BJ (cell line): ENCODE measurements at places on chromosomes 3 and 15.
A peak's percentile ranks its signal among the peaks of the same experiment; 100 is the strongest.

DNA sequence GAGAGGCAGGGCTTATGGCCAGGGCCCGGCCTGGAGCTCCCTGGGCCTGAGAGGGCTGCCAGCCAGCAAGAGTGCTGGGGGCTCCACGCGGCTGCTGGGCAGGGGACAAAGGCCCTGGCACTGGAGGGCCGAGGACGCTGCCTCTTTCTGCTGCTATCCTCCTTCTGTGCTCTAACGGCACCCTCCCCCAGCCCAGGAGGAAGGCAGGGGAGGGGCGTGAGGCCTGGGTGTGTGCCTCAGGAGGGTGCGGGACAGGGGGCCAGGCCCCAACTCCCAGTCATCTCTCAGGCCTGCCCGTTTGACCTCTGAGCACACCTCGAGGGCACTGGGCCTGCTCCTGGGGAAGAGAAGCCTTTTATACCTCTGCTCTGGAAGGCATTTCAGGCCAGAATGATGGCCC, 115.5 kb downstream of the ADCY5 start:
- DNase-seq, result no peak

DNA sequence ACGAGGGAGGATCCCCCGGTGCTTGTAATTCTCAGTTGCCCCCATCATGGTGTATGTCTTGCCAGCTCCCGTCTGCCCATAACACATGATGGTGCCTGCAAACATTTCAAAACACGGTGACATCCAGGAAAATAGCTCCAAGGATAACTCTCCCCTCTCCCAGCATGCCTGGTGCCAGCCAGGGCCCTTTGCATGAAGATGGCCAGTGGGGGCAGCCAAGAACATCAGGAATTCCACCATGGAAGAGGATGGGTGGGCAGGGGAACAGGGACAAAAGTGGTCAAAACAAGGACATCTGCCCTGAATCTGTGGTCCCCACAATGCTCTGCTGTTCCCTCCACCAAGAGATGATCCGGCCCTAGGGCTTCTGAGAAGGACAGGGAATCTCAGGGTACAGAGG, 9.0 kb downstream of the KIF9 start:
- DNase-seq, result no peak

GRCh38 chr3:17802950-17803349, 60.5 kb upstream of the TBC1D5 start:
- DNase-seq, result no peak

GRCh38 chr15:94053626-94054025, 177.7 kb upstream of the MCTP2 start:
- DNase-seq, result no peak

- no peak for DNase-seq
Observed at GRCh38 chr3:126883241-126883640, 99.7 kb upstream of the PLXNA1 start.

DNA sequence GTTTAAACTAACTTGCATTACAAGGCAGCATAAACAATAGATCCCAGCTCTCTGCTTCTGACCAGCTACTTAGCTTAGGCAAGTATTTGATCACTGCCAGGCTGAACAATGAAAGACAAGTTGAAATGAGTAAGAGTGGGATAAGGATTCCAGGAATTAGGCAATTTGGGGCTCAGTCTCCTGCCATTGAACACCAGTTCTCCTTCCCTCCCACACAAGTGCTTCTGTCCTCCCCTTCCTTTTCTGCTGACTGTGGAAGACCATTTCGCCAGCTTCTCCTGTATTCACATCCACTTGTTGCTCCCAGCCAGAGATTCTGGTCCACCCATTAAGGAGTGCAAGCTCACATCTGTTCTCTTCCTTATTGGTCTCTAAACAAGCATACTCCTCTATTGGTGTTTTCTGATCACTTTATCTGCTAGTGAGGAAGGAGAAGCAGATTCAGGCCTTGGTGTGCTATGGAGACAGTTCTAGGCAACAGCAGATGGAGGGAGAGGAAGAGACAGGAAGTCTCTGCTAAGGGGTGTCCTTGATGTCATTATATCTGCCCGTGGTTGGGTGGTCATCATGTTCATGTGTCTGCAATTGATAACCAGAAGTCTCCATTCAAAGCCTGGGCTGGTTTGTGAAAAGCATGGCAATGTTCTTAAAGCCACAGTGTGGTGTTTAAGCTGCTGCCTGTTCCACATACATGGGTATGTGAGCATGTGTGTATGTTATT, 121.5 kb downstream of the PLCL2 start:
- DNase-seq, result no peak

GRCh38 chr3:171230865-171231264, 204.3 kb upstream of the SLC2A2 start:
- DNase-seq, result no peak

GRCh38 chr15:92603743-92604470, 51.7 kb downstream of the FAM174B start:
- DNase-seq, result no peak

GRCh38 chr3:11513817-11514135, 129.9 kb downstream of the VGLL4 start:
- no peak for DNase-seq

GRCh38 chr3:169913323-169913722, 2.0 kb downstream of the SAMD7 start:
- no peak for DNase-seq

DNA sequence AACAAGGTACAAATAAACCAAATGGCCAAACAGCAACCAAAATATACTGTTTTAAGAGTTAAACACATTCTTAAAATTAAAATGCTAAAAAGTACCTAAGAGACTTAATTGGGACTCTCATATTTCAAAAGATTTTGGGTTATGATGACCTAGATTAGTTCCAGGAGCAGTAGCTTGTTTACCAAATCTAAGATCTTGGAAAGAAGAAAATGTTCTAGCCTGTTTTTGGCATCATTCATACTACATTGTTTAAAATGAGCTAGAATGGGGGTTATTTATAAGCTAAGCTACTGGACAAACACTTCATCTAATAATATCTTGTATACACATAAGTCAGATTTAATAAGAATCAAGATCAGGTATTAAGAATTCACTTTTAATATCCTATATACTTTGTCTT, 22.8 kb downstream of the ATOSA start:
- DNase-seq, result no peak

- no peak for DNase-seq
Observed at GRCh38 chr15:64568765-64569164, 108.4 kb downstream of the ZNF609 start.

DNA sequence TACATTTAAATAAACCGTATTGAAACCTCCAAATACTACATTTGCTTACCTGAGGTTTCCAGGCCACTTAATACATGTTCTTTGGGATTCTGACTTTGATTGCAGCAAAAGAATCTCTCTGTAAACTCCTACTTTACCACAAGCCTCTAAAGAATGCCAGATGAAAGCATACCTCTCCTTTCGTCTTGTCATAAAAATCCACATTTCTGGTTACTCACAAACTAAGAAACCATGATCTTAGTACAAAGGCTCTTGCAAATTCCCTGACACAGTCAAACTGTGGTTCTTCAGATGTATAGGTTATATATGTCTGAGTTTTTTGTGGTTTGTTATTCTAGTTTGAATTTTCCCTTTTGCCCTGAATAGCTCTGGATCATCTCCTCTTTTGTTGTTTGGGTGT, 188.4 kb downstream of the RAP2B start:
- peak; percentile 59 for DNase-seq

- DNase-seq, result no peak
Observed at GRCh38 chr15:46452297-46452820, 817.5 kb downstream of the SQOR start.
